GM20000 (cell line): ENCODE measurements at places on chromosomes 6 and 20.

DNA sequence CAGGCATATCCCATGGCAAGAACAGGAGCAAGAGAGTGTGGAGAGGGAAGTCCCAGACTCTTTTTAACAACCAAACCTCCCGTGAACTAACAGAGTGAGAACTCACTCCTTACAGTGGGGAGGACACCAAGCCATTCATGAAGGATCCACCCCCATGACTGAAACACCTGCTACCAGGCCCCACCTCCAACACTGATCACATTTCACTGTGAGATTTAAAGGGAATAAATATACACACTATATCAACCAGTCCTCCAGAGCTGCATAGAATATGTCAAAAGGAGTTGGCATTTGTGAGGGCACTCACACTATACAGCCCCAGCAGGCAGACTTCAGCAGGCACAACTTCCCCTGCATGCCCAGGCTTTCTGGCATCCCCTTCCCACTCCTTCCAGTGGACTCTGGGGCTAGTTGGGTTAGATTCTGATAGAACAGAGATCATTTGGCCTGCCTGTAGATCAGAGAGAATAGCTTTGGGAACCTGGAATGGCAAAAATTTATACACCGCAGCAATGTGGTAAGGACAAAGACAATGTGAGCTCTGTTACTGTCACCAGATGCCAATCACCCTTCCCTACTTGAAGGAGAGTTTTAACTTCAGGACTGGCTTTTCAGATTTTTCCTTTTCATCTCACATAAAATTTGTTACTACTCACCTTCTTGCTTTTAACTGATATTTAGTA is 25.2 kb upstream of the TENT5A start:
- DNase-seq: no peak

DNA sequence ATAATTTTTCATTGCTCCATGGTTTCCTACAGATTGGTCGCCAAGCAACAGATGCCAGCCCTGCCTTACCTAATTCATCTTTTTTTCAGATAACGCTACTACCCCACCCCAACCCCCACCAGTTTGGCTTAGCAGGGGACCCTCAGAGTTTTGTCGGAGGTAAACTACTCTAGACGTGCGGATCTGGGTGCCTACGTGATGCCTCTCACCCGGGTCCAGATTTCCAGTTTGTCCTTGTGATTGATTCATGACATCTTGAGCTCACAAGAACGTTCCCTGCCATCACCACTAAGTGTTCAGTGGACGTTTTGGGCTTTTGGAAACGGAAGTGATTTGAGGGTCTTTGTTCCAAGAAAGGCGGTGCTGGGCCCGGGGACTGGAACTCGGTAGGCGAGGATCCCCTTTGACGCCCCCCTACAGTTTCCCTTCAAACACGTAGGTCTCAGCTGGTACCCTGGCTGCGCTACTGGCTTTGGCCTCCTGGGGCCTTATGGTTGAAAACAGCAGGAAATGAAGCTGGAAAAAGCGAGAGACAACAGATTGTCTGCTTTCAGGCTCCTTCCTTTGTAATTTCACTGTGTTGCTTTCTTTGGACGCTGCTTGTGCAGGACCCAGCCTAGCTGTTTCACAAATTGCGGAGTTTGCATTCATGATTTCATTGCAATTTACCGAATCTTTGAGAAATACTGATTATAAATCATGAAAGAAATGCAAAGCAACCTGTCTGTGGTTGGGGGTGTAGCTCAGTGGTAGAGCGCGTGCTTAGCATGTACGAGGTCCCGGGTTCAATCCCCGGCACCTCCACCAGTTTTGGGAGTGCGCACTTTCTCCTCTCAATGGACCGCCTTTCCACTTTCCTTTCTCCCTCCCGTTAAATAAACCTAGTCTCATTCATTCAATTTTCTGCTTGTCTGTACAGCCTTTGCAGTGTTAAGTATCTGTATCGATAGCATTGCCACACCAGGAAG is 81.0 kb downstream of the GPX5 start:
- peak; percentile 62 for DNase-seq

GRCh38 chr6:154726887-154727286 is 6.3 kb upstream of the SCAF8 start:
- no peak for DNase-seq

DNA sequence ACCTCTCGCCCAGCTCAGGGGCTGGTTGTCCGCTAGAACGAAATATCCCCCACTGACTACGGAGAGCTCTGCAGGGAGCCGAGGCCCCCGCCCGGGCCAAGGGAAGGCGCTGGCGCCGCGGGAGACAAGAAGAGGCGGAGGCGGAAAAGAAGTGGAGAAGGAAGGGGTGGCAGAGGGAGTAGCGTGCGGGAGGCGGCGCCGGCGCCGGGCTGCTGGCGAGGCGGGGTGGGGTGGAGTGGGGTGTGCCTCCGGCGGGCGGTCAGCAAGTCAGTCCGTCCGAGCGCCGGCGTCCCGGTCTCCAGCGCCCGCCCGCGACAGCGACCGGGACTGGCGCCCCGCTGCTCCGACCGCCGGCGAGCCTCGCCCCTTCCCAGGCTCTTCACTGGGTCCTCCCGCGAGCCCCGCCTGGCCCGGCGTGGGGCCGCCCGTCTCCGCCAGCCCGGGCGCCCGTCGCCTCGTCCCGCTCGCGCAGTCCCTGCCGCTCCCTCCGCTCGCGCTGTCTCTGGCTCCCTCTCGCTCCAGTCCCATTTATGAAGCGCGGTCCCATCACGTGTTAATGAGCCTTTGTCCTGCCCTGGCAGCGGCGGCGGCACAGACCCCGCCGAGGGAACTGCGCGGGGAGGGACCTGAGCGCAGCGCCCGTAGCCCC is at the start of gene CNR1:
CNR1 (minus strand) TSS at position 504 of the 649 bp plus-strand sequence. CDS start 21,073 bp downstream, outside the sequence.
- peak; percentile 77 for DNase-seq

DNA sequence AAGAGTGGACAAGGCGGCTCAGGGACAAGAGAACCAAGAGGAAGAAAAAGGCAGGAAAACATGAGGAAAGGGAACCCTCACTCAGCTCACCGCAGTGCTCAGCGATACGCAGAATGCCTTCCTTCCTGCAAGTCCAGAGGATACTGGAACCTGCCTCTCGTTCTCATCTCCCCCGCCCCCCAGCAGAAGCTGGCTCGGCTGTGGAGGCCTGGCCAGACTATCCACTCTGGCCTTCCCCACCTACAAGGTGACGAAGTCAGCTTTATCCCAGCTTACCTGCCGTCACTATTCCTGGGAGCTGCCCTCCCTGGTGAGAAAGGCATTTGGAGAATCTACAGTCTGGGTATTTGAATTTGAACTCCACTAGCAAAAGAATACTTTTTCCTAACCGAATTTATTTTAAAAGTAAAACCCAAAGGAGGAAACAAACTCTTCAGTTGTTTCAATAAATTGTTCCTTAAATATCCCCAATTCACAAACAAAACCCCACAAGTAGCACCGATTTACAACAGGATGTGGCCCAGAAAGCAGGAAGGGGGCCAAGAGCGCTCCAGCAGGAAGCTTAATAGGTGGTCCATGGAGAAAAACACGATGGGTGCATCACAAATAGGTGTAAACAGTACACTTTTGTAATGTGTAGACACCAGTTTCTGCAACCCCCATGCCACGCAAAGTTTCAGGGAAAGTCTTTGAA is 2.1 kb upstream of the DIDO1 start:
- no peak for DNase-seq

DNA sequence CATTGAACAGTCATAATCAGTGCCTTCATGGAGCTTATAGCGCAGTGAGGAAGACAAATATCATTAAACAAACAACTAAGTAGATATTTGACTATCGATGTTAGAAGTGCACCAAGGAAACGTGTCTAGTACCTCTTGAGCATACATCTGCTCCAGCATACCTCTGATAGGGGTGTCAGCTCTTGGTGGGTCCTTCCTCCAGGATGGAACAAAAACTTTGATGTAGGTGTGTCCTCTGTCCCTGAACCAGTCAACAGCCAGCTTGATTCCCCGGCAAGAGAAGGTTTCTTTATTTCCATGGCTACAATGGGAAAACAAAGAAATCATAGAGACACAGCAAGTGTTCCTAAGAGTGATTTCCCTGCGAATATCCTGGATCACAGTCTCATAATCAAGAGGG is 23.1 kb downstream of the ZC3H12D start:
- DNase-seq: no peak

GRCh38 chr20:63549019-63549418 is 1.5 kb upstream of the SRMS start:
- no peak for DNase-seq

DNA sequence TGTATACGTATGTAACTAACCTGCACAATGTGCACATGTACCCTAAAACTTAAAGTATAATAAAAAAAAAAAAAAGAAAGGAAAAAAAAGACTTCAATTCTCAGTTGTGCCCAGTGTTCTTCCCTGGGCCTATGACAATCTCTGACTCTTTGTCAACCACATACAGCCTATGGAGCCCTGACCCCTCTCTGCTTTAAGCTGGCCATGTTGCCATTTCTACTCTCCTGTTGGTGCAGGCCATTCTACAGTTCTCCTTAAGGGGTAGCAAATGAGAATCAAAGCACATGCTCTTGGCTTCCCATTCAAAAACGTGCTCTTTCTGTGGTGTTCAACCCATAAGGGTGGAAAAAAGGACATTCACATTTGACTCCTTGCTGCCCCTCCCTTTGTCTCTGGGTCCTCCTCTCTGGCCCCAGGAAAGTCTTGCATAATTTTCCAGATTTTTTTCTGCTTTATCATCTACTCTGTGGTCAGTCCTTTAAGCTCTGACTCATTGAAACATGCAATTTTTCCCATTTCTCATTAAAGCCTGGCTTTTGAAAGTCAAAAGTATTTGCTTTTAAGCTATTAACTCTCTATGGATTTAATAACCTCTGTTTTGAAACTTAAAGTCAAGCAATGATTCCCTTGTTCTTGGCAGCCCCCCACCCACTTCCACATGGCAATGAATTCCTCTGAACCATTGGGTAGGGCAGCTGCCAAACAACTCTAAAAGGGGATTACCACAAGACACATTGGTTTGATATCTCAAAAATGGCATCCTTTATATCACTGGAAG is 208.6 kb upstream of the MCHR2 start:
- DNase-seq: no peak

DNA sequence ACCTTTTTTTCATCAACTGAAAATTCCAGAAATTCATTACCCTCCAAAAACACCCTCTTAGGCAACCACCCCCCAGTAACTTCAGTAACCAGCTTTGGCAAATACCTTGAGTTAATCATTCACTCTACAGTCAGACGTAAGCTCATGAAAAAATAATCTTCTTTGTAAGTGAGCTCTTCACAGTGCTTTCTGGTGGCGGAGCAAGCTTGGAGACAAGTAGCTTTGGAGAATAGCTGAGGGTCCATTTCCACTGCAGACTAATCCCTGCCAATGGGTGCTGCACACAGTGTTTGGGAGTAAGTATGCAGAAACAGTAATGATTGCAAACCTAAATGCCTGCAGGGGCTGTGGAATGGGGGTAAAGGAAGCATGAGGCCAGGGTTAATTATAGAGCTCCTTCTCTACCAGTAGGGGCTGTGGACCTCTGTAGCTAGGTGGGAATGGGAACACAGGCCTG is 56.8 kb upstream of the HINT3 start:
- DNase-seq: no peak

GRCh38 chr6:120938876-120939472 is 395.3 kb downstream of the TBC1D32 start:
- DNase-seq: peak; percentile 54

GRCh38 chr6:54451516-54451915 is 143.3 kb downstream of the TINAG start:
- no peak for DNase-seq

DNA sequence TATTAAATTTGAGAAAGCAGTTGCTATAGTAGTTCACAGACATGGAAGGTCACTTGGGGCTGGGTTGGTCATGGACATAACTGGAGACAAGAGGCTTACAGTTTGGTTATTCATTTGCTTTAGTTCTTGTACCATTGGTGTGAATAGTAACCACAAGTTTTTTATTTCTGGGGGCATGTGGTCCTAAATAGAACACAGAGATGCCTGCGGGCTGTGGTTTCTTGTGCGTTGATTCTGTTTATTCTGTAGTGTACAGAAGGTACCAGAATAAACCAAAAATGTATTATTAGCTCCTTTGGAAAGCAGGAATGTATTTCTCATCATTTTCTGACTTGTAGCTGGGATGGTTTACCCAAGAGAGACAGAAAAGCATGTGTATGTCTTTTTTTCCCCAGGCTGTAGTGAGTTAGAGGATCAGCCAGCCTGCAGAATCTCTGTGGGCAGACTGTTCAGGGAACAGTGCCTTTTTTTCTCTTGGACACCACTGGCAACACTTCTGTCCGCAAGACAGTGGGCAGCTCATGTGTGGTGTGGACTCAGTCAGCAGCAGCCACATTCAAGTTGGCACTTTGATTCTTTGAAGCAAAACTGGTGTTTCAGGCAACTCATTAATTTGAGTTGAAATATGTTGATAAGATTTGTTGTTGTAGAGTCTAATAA is 122.1 kb downstream of the LRRC1 start:
- DNase-seq: no peak

DNA sequence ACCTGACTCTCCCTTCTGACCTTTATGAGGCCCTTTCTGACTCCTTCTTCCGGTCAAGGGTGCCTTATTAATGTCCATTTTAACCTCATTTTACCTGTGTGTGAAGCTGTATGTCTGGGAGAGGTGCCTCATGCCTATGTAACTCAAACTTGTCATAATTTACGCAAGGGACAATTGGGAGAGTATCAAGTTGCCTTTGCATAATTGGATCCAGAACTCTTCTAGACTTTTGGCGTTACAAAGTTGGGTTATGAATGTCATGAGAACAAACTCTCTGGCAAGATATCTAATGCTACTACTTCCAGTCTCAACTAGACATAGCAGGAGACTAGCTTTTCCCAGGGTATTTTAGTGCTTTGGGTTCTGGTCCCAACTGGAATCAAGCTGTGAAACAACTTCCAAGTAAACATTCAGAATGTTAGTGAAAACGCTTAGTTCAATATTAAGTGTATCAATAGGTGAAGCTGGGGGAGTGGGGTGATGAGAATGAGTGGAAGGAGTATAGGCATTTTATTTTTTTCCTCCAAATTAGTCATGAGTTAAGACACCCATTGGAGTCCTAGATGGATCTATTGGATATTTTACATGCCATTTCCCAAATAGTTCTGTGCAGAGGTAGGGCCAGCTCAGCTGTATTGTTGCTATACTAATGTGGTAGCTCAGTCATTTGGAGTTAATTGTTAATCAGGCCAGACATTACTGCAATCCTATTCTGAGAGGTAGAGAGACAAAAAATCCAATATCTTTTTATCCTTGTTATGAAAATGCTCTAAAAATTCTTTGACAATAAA is 159.9 kb downstream of the TFAP2B start:
- no peak for DNase-seq

- no peak for DNase-seq
Observed at GRCh38 chr6:128569732-128570679, 49.6 kb upstream of the PTPRK start.

DNA sequence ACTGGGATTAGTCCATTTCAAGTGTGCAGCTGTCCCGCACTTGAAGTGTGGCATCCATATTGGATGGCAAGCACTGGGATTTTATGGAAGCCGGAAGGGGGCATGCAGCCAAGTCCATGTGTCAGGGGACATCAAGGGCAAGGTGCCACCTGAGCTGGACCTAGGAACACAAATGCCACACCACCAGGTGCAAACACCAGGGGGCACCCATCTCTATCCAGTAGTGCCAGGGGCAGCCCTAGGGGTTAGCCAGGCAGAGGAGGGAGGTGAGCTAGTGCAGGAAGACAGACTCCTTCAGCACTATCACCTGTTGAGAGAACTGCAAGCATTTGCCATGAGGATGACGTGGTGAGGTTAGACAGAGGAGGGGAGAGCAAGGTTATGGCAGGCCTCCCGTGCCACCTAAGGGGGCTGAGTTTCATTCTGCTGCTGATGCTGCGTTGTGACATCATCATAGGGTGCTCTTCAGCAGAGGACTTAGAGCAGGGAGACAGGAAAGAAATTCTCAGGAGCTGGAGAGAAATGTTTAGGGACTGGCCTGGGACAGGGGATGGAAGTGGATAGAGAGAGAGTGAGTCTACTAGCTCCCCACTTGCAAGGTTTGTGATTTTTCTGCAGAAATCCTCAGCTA is 192.6 kb upstream of the SLC24A3 start:
- DNase-seq: no peak

- DNase-seq: no peak
Observed at GRCh38 chr6:157981132-157981394, 600 bp upstream of the SYNJ2 start.
